ENCODE measurements at places on chromosomes 6 and 20.

DNA sequence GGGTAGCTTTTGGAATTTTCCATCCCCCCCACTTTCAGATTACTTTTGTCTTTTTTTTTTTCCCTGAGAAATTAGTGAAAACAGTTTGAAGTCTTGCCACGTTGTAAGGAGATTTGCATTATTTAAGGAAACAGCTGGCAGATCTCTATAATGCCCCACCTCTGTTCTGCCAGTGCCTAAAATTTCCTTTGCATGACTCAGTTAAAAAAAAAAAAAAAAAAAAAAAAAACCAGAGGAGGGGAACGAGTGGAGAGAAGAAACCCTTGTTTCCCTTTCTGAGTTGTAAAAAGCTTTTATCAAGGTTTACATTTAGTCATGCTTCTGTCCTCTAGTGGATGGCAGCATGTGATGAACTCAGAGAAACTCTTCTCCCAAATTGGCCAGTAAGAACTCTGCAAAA is 33.5 kb downstream of the CARMIL1 start:
- DNase-seq, result no peak

DNA sequence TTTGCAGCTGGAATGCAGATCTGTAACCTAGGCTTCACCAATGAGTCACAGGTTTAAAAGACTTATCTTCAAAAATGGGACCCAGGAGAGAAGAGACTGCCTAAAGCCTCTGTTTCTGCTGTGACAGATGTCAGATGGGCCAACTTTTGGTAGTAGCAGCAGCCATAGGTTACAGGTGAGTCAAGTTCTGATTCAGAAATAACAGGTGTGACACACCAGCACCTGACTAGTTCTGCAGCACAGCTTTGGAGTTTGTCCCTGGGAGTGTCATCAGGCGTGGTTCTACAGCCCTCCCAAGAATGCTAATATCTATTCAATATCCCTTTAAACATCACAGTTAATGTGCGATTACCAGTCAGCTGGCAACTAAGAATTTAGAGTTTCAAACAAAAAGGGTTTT is 121.9 kb upstream of the BTN3A2 start:
- DNase-seq, result no peak

GRCh38 chr20:18011951-18012645 is 43.3 kb downstream of the MGME1 start:
- DNase-seq, result no peak

DNA sequence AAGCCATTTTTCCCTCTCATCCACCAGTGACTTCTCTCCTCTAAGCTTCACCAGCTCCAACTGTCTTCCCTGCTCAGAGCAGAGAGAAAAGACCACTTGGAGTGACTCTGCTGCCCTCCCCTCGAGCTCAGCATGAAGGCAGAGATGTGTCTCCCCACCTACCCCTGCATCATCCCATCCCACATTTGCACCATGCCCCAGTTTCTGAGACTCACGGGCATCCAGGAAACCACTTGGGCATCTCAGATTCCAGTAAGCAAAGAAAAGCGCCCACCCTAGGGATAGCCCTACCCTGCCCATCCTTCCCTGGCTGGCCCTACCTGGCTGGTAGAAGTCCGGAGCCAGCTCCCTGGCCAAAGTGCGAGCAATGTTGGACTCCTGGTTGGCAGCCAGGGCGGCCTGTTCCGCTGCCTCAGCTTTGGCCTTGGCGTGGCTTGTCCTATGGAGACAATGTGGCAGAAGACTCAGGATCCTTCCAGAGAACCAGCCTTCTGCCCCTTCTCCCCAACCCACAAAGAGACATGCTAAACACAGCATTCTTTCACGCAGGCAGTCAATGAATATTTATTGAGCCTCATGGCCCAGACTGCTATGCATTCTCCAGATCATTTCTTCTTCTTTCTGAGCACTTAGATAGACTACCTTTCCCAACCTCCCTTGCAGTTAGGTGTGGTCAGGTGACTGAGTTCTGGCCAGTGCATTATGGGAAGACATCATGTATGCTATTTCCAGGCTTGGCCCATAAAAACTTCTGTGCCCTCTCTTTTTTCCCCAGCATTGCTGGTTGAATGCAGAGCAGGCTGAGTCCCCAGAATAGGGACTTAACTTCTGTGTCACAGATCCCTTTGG is 68.6 kb downstream of the JPH2 start:
- no peak for DNase-seq

DNA sequence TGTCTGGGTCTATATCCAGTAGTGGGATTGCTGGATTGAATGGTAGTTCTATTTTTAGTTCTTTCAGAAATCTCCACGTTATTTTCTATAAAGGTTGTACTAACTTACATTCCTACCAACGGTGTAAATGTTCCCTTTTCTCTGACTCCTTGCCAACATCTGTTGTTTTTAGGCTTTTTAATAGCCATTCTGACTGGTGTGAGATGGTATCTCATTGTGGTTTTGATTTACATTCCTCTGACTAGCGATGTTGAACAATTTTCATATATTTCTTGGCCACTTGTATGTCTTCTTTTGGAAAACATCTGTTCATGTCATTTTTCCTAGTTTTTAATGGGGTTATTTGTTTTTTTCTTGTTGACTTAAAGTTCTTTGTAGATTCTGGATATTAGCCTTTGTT is 99.3 kb downstream of the BMP2 start:
- DNase-seq, result no peak

DNA sequence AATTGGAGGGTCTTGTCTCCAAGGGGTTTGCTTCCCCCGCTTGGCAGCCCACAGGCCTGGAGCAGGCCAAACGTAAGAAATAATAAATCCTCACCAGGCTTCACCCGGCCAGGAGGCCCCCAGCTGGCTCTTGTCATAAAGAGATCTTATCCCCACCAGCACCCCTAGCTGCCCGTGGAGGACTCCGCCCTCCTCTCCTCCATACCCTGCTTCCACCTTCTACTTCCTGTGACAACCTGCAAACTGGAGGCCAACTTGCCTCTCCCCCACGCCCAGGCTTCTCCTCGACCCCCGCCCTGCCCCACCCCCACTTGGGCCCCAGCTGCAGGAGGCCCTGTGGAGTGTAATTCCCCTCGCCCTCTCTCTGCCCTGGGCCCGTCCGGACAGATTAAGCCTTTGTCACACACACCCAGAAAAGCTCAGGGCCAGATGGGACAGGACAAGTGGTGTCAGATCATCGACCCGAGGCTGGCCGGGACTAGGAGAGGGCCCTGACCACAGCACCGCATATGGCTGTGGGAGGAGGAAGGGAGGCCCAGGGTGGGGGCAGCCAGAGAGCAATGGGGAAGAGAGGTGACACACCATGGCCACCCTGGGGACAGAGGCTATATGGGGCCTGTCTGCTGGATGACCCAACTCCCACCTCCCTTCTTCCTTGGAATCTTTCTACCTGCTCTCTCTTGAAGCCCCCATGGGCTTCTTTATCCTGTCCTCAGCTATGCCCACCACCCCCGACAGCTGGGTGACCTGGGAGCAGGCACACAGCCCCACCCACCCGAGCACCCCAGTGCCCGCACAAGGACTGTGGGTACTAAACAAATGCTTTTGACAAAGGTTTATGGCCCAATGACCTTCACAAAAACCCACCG is 3.9 kb downstream of the NOL4L start:
- DNase-seq, result no peak

- DNase-seq, result no peak
Observed at GRCh38 chr20:63367446-63368055, 6.4 kb upstream of the CHRNA4 start.

DNA sequence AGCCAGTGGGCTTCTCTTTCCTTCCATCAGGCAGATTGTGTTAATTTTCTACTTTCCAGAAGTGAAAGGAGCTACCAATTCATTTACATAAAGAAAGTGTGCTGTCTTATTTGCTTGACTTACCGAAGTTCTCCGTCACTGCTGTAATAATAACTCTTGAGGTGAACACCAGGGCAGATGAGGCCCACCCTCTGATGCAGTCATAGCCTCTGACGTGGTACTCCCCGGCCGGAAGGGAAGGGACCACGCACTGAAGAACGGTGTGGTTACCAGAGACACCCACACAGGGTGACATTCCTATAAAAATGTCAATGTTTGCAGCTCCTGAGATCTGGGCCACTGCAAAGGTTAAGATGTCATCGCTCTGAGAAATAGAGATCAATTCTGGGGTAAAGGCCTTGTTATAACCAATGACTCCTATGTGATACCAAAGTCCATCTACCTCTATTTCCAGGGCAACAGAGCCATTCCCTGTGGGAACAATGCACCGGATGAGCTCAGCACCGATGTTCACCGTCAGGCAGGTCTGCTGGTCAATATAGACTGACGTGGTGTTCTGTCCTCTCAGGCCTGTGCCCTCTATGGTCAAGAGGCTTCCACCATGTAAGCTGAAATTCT is 62.9 kb downstream of the PKHD1 start:
- DNase-seq, result no peak

DNA sequence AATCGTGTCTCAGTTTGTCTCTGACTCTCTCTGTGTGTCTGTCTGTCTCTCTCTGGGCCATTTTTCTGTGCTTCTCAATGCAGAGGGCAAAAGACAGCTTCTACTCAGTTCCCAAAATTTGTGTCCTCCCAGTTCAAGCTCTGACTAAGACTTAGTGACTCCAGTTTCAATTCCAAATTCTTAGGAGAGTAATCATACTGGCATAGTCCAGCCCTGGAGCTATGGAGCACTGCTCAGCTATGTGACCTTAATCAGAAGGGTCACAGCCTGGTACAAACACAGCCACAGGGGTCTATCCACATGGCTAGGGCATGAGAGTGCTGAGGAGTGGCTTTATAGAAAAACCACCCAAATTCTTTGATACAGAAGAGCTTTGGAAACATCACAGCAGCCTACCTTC is 91.9 kb downstream of the FOXF2 start:
- no peak for DNase-seq

DNA sequence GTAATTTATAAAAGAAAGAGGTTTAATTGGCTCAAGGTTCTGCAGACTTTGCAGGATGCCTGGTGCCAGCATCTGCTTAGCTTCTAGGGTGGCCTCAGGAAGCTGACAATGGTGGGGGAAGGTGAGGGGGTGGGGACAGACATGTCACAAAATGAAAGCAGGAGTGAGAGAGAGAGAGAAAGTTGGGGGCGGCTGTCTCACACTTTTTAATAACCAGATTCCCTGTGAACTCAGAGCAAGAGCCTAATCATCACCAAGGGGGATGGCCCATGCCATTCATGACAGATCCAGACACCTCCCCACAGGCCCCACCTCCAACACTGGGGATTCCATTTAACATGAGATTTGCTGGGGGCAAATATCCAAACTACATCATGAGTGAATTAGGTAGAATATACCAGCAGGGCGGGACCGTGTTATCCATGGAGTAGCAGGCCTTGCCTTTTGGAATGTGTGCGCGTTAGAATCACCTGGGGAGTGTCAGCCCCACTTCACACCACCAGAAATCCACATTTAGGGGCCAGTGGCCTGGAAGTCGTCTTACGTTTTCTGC is 258.8 kb downstream of the CDH4 start:
- DNase-seq, result no peak

DNA sequence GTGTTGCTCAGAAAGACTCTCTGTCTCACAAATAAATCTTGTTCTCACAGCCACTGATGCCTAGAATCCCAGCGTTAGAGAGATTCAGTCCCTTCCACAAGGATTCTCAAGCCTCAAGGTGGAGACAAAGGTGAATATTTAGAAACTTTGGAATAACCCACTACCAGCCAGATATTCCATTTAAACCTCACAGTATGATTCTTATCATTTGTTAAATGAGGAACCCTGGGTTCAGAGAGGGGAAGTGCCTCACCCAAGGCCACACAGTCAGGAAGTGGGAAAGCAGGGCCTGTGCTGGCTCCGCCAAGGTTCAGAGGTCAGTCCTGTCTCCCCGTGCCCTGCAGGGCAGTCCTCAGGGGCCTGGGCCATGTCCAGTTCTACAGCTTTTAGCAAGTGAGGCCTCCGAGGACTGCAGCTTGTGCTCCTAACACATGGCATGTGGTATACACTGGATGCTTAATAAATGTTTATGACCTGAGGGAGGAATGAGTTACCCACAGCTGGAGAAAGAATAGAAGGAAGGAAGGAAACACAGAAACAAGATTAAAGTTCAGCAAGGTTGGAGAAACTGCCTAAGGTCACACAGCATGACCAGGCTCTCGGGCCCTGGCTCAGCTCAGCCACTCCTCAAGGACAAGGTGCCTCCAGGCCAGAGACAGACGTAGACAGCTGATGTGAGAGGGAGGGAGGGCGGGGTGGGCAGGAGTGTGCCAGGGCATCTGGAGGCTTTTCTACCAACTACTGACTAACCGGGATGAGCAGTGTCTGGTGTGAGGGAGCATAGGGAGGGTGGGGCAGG is 3.9 kb upstream of the TGM2 start:
- DNase-seq, result no peak

DNA sequence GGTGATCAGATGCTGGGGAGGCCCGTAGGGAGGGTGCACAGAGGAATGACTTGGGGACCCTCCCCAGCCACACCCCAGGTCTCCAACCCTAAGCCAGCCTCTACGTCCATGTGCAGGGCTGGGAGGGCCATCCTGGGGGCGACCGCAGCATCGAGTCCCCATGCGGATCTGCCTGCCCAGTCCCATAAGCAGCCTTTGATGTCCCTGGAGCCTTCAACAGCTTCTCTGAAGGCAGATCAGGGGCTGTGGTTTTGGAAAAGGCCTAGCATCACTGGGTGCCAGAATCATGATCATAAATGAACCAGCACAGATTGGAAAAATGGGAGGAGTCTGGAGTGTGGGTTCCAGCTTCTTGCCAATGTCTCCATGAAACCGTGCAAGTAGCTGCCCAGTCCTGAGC is 22.9 kb downstream of the TOX2 start:
- no peak for DNase-seq

DNA sequence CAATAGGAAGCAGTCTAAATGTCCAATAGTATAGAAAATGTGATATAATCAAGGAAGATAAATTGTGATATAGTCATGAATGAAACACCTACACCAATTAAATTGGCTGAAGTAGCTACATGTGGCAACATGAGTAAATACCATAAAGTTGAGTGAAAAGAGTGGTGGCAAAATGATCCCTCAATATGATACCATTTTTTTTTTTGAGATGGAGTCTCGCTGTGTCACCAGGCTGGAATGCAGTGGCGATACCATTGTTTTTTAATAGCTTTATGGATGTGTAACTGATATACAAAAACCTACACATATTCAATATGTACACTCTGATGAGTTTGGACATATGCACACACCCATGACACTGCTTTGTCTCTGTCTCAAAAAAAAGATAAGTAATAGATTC is 20.9 kb upstream of the ILRUN start:
- no peak for DNase-seq

DNA sequence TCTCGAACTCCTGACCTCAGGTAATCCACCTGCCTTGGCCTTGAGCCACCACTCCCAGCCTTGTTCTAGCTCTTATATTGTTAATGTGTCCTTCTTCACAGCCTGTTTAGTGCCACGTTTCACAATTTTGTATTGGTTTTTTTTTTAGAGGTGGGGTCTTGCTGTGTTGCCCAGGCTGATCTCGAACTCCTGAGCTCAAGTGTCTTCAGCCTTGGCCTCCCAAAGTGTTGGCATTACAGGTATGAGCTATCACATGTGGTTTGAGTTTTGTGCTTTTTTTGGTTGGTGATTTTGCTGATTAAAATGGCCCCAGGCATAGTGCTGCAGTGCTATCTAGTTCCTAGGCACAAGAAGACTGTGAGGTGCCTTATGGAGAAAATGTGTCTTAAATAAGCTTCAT is 5.9 kb upstream of the CSTL1 start:
- no peak for DNase-seq

- no peak for DNase-seq
Observed at GRCh38 chr6:110214338-110214737, 34.1 kb downstream of the CDC40 start.
